ENCODE measurements at places on chromosomes 2 and 18.

GRCh38 chr2:84443477-84443876 is 15.6 kb downstream of the SUCLG1 start:
- no peak for DNase-seq

DNA sequence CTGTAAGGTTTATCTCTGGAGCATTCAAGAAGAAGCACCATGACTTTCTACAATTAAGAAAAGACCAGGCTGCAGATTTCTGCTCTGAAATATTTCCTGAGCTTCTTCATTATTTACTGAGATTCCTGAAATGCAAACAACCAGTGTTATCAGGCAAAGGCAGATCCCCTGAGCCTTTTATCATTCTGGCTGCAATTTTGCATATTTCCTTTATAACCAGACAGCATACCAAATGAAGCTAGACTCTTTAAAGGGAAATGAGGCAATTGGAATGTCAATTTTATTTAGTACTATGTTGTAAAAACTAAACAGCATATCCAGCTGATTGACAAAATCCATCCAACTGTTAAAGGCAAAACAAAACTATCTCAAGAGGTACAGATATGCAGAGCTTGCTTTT is 372.5 kb downstream of the RIT2 start:
- DNase-seq = no peak

- no peak for DNase-seq
Measured at GRCh38 chr2:180006231-180006630, 866 bp downstream of the CWC22 start.

GRCh38 chr2:42443718-42444399 is 49.9 kb downstream of the KCNG3 start:
- DNase-seq = no peak

DNA sequence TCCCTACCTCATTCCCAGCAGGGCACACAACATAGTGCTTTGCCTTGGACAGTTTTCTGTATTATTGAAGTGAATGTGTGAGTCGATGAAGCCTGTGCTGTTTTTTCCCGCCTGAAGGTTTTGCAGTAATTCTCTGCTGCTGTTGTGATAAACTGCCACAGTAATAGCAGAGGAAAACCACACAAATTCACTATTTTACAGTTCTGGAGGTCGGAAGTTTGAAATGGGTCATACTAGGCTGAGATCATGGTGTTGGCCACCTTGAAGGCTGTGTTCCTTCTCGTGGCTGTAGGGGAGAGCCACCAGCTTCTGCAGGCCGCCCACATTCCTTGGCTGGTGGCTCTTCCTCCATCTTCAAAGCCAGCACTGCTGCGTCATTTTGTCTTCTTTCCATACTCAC is 678 bp upstream of the SLC16A14 start:
- DNase-seq = no peak

DNA sequence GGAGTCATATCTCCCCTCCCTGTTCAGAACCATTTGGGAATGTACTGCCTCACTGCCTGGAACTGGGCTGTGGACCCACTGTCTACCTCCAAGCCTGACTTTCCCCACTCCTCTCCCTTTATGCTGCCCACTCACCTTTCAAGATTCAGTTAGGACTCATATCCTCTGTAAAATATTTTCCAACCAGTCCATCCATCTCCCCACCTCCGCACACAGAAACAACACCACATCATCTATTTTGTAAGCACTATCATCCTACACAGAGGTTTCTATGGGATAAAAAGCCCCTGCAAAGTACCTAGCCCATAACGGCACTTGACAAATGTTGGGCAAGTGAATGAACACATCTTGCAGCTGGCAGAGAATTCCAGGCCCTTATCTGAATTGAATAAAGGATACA is 250.8 kb downstream of the ANAPC1 start:
- no peak for DNase-seq

DNA sequence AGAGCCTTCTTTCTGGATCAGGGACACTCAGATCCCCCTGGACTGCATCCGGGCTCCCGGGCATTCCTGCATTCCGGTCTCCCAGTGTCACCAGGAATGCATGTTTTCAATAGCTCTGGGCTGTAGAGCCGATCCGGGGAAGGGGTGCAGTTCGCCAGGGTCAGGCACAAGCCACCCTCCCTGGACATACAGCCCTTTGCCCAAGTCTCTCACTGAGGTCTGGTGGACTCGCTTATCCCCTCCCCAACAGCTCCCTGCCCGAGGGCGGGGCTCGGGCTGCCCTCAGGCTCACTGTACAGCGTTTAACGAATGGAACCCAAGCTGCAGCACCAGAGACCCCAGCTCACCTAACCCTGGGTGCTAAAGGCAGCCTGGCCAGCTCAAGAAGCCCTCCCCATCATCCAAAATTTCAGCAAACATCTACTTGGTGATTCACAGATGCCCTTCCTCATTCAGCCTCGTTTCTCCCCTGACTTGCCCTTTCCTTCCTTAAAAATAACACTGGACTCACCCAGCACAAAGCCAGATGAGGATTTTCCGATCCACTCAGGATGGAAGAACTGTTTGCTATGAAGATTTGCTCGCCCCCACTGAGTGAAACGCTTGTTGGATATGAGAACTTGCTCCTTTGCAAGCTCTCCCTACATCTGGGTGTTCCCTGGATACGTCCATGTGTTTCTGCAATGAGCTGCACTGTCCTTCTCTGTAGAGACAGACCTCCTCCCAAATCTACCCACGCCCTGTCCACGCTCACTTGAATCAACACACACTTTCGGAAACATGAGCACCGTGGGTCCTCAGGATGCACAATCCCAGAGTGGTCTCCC is 58.1 kb downstream of the PXDN start:
- no peak for DNase-seq

All from HL-60 (cell line).